ENCODE measurements at places on chromosomes 2 and 18. TPM values are rescaled to one million over a fixed set of nuclear protein-coding genes. Genes with fewer than 3 reads are reported as not detected.
A peak's percentile ranks its signal among the peaks of the same experiment; 100 is the strongest.

- ATAC-seq, result no peak
Measured at GRCh38 chr18:63843008-63843407, 44.5 kb upstream of the SERPINB2 start.

DNA sequence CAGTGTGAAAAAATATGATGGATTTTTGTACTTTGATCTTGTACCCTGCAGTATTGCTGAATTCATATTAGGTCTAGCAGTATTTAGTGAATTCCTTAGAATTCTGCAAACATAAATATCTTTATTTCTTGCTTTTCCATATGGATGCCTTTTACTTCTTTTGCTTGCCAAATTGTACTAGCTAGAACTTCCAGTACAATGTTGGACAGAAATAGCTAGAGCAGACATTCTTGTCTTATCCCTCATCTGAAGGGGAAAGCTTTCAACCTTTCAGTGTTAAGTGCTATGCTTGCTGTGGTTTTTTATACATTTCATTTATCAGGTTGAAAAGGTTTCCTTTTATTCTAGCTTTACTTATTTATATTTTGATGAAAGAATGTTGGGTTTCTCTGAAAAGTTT, 1321.9 kb upstream of the CHAC2 start:
- ATAC-seq, result no peak

DNA sequence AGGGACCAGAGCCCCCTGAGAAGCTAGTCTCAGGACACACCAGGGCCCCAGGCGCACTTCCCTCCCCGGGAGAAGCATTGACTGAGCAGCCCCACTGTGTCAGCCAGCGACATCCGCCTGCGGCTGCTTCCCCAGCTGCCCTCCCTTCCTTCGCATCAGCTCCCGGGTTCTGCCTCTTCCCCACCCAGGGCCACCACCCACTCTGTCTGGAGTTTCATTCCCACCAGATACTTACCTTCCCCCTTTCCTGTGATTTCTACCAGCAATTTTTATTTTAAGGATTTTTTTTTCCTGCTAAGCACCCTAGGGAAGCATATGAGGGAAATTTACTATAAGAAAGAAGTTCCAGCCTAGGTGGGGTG, 99.2 kb downstream of the SMAD7 start:
- peak; percentile 40 for ATAC-seq

- no peak for ATAC-seq
Measured at GRCh38 chr2:10171006-10171800, 48.7 kb downstream of the RRM2 start.

VWA3B gene
- not detected for total RNA-seq

UBXN2A gene
- 19.1 TPM for total RNA-seq

Measured in gastroesophageal sphincter (tissue), 4 donors.